ENCODE measurements at places on chromosomes 7 and 10.

DNA sequence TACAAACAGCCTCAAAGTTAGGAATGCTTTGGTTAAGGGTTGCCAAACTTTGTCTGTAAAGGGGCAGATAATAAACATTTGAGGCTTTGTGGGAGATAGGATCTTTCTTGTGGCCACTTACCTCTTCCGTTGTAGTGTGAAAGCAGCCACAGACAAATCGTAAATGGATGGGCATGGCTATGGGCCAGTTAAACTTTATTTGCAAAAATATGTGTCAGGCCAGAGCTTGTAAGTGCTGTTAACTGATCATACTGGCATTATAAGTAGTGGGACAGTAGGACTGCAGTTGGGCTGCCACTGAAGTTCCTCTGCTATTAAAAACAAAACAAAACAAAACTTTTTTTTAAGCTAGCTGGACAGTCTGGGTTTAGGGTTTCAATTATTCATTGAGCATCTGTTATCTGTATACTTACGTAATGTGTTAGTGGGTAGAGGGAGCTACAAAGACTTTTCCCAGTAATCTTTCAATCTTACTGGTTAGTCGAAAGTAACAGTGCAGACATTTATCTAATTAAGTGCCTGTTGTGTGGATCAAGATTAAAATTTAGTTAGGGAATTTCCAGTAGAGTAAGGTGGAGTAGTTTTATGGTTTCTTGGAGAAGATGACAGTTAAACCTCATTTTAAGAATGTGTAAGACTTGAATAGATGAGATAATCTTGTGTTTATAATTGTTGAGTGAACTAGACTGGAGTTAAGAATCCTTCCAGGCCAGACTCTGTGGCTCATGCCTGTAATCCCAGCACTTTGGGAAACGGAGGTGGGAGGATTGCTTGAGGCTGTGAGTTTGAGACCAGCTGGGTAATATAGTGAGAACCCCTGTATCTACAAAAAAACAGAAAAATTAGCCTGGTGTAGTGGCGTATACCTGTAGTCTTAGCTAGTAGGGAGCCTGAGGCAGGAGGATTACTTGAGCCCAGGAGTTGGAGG is 100.1 kb downstream of the BTRC start:
- no peak for DNase-seq

- DNase-seq = no peak
Observed at GRCh38 chr7:151725844-151726651, 150.9 kb downstream of the PRKAG2 start.

GRCh38 chr7:155811560-155811894 is 736 bp downstream of the SHH start:
- no peak for DNase-seq

GRCh38 chr10:17516376-17516775 is 62.0 kb upstream of the ST8SIA6 start:
- DNase-seq = no peak

DNA sequence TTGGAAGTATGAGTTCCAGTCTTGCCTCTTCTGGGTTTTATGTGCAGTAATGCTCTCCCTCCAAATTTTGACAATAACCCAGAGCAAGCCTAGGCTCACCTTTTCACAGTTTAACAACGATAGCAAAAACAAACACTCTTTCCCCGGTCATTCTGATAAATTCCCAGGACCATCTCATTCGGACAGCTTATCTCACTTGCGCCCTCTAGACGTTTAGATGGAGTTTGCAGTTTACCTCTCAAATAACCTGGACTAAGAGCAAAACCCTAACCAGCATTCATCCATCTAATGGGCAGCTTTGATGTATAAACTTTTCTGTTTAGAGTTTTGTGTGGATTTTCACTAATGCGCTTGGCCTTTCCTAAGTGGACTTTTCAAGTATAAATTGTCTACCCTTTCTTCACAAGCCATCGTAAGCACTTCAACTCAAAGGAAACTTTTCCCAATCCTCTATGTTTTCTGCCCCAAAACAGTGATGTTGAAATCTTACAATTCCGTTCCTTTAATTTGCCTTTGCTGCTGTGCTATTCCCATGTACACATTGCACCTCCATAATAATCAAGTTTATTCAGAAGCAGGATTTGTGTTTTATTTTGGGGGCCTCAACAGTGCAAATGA is 114.9 kb downstream of the HDAC9 start:
- no peak for DNase-seq

GRCh38 chr10:18463673-18464211 is 187.6 kb downstream of the NSUN6 start:
- no peak for DNase-seq

DNA sequence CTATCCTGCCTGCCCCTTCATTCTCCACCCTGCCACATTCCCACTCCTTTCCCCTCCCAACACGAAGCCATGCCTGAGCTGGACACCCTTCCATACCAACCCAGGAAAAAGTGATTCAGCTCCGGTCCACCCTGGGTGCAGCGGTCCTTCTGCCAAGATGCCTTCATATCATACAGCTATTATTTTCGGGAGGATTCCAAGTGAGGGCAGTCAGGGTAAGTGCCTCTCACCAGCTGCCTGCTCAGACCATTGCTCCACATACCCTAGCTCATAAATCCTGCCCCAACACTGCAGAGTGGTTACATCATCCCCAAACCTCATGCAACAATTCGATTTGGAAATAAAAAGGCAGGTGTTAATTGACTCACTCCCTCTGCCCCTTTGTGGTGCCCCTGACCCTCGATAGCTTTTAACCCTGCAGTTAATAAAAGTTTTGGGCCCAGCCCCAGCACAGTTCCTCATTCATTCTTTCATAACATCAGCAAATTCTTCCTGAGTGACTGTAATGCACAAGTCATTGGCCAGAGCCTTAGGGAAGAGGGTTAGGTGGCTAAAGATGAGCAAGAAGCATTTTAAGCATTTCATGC is 42.6 kb downstream of the ZNF503 start:
- DNase-seq = no peak

DNA sequence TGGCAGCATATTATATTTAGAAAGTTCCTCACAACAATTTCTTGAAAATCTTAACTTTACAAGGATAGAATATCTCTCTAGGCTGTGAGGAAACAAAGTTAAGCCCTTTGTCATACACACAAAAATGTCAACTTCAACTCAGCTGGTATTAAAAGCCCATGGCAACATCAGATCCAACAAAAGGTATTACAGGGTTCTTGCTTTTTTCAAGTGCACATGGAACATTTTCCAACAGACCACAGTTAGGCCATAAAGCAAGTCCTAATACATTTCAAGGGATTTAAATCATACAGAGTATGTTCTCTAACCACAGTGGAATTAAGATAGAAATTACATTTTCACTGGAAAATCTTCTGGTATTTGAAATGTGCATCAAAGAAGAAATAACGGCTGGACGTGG is 71.9 kb upstream of the OIT3 start:
- no peak for DNase-seq

DNA sequence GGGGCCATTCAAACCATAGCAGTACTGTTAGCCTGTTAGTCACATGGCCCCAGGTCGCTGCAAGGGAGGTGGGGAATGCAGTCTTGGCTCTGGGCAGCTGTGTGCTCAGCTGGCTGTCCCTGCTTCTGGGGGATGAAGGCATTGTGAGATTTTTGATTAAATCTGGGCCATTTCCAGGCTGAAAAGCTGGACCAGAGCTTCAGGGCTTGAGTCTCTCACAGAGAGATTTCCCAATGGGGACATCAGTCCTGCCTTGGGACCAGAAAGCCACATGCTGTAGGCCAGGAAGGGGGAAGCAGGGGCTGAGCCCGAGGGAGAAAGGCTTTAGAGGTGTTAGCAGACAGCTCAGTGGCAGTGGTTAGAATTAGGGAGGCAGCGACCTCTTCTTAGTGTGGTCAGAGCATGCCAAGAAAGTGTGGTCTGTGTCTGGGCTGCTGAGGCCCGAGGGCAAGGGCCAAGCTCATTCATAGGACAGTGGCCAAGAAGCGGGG is 33.6 kb downstream of the PALD1 start:
- no peak for DNase-seq

DNA sequence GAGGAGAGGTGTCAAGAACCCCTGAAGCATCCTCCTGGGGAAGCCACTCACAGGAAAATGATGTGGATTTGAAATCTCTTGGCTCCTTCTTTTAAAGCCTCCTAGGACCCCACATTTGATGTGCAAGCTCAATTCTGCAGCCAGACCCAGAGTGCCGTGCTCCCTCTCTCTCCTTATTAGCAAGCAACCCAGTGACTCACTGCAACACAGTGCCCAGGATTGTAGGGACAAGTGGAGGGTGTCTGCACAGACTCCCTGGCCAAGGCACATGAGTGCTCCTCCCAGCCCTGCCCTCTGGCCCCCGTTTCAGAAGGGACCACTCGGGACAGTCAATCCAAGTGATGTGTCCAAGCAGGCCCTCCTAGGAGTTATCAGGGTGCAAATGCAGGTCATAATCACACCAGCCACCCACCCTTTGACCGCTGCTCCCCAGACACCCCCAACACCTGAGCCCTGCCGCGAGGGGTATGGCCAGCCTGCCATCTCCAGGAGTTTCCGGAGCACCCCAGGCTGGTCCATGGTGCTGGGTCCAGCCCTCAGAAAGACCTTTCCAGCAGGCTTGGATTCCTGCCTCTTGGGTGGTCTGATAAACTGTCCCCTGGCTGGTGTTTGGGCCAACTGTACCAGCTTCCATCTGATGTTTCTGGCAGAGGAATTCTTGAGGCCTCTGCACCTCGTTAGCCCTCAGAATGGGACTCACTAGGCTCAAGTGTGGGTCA is 54.5 kb upstream of the CXCL12 start:
- no peak for DNase-seq

GRCh38 chr10:38147686-38148085 is 53.5 kb downstream of the ZNF37A start:
- DNase-seq = no peak

GRCh38 chr7:100621554-100621953 is 9.2 kb downstream of the MOSPD3 start:
- no peak for DNase-seq

DNA sequence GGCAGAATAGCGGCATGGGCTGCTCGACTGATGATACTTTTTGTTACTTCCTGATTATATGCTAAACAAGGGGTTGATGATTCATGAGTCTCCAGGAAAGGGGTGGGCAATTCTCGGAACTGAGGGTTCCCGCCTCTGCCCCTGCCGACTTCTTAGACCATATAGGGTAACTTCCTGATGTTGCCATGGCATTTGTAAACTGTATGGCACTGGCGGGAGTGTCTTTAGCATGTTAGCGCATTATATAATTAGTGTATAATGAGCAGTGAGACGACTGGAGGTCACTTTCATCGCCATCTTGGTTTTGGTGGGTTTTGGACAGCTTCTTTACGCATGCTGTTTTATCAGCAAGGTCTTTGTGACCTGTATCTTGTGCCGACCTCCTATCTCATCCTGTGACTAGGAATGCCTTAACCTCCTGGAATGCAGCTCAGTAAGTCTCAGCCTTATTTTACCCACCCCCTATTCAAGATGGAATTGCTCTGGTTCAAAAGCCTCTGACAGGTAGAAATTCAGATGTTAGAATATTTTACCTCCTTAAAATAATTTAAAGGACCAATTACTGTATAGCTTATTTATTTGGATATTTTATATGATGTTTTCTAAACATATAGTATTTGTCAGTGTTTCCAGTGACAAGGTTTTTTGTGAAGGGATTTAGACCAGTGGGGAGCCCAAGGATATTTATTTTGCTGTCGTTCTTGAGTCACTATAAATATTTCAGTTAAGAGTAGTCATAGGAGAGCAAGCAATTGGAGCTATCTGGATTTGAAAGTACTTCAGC is 90.1 kb upstream of the PIK3CG start:
- DNase-seq = no peak
